ENCODE measurements at places on chromosomes 1 and 21. TPM values are rescaled to one million over a fixed set of nuclear protein-coding genes. Genes with fewer than 3 reads are reported as not detected.

DNA sequence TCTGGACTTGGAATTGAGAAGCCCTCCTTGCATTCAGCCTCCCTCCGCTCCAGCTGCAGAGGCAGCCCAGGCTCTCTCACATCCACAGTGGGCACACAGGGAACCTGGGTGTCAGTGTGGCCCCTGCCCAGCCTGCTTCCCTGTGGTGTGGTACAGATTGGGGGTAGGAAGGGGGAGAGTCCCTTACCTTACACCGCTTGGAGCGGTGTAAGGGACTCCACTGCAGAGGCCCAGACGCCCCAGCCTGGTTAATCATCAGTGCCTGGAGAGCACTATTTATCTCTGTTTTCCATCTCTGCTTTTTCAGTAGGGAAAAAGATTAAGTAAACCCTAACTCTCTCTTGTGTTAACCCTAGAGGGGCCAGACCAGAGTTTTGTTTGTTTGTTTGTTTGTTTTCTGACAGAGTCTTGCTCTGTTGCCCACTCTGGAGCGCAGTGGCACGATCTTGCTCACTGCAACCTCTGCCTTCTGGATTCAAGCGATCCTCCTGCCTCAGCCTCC lies 803 bp upstream of the RHBG start:
- H3K36me3 ChIP-seq: no peaks in the 10 kb centered on the region
- peak; percentile 52 for DNase-seq
- peaks cover 23% of the 10 kb centered on the region for H3K4me1 ChIP-seq
- no peaks in the 10 kb centered on the region for H3K27me3 ChIP-seq

- H3K4me3 ChIP-seq: no peak overlapping the region
- no peaks in the 10 kb centered on the region for H3K27me3 ChIP-seq
- H3K36me3 ChIP-seq: no peaks in the 10 kb centered on the region
- peaks cover 9% of the 10 kb centered on the region for H3K4me1 ChIP-seq
Observed at GRCh38 chr21:16588433-16588860, 858.7 kb downstream of the USP25 start.

DNA sequence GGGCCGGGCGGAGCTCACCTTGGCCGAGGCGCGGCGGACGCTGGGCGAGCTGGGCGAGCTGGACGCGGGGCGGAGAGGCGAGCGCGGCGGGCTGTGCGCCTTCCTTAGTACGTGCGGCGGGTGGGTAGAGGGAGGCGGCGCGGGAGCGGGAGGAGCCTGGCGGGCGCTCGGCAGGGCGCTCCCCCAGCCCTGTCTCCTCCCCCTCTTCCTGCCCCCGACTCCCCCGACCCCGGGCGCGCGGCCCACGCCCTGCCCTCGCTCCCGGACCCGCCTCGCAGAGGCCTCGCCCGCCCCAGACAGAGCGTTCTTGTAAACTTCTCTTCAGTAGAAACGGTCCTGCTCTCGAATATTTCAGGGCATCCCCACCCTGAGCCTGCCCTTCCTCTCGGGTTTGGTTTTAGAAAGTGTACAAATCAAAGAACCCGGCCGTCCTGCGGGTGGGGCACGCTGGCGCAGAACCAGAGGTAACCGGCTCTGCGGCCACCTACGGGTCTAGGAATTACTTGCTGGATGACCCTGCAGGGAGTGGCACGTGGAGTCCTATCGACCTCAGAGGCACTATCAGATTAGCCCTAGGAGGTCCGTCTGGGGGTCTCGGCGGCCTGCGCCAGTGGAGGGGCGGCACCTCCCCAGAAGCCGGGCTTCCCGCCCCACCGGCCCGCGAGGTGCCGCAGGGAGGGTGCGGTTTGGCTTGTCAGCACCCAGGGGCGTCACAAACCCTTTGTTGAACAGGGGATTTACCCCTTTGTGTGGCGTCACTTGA lies at the start of gene S100A10:
TSS of gene S100A10 (minus strand) at position 126 of the 763 bp plus-strand sequence. CDS start 7,629 bp downstream, outside the sequence.
- H3K27ac ChIP-seq: peak within 1 kb of the TSS; percentile 100
- H3K4me3 ChIP-seq: peak within 1 kb of the TSS; percentile 84
- no peaks in the 10 kb centered on the region for H3K27me3 ChIP-seq
- no peaks in the 10 kb centered on the region for H3K36me3 ChIP-seq
- DNase-seq: peak; percentile 93
- peaks cover 42% of the 10 kb centered on the region for H3K4me1 ChIP-seq

The ANKRD65 gene
- total RNA-seq: 6.5 TPM

DNA sequence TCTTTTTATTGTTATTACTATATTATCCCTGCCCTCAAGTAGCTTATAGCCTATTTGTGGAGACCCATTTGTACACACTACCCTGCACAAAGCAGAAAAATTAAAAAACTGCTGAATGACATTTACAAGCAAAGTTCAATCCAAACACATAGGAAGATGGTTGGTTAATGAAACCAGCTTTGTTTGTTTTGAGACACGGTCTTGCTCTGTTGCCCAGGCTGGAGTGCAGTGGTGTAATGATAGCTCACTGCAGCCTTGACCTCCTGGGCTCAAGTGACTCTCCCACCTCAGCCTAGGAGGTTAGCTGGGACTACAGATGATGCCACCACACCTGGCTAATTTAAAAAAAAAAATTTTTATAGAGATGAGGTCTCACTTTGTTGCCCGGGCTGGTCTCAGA lies 31.6 kb downstream of the TGFB2 start:
- H3K27me3 ChIP-seq: no peaks in the 10 kb centered on the region
- H3K36me3 ChIP-seq: no peaks in the 10 kb centered on the region
- DNase-seq: no peak
- no peak overlapping the region for H3K4me3 ChIP-seq
- H3K4me1 ChIP-seq: peaks cover 32% of the 10 kb centered on the region

GRCh38 chr1:240254778-240255291 lies 163.2 kb downstream of the FMN2 start:
- no peak overlapping the region for H3K4me3 ChIP-seq
- H3K4me1 ChIP-seq: no peaks in the 10 kb centered on the region
- DNase-seq: no peak
- H3K36me3 ChIP-seq: no peaks in the 10 kb centered on the region
- H3K27ac ChIP-seq: no peak overlapping the region
- no peaks in the 10 kb centered on the region for H3K27me3 ChIP-seq

Data from hepatocyte (in vitro differentiated cells).